ENCODE measurements at places on chromosomes 7 and 10.

GRCh38 chr7:100538348-100538653 is 702 bp upstream of the AGFG2 start:
- H3K36me3 ChIP-seq = no peaks in the 10 kb centered on the region
- H3K4me1 ChIP-seq = peaks cover 26% of the 10 kb centered on the region
- H3K4me3 ChIP-seq = peak overlapping the region; percentile 47
- no peak for DNase-seq
- H3K27me3 ChIP-seq = peaks cover 10% of the 10 kb centered on the region

DNA sequence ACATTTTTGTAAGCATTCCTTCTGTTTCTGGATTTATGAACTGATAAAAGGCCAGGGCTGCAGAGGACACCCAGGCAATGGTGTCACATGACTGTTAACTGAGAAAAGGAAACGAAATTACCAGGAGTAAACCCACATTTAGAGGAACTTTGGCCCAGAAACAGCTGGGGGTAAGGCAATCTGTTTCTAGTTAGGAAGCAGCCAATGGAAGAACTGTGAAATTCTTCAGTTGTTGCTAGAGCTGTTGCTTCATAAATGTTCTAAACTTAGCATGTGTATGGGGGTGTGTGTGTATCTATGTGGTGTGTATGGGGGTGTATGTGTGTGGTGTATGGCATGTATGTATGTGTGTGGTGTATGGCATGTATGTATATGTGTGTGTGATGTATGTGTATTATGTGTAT is 11.8 kb upstream of the PDCD4 start:
- no peaks in the 10 kb centered on the region for H3K4me1 ChIP-seq
- H3K27me3 ChIP-seq = no peaks in the 10 kb centered on the region
- H3K4me3 ChIP-seq = no peak overlapping the region
- H3K36me3 ChIP-seq = no peaks in the 10 kb centered on the region

- H3K27me3 ChIP-seq = no peaks in the 10 kb centered on the region
- DNase-seq = no peak
- H3K4me1 ChIP-seq = peaks cover 21% of the 10 kb centered on the region
Measured at GRCh38 chr10:3491571-3491970, 293.4 kb downstream of the KLF6 start.

DNA sequence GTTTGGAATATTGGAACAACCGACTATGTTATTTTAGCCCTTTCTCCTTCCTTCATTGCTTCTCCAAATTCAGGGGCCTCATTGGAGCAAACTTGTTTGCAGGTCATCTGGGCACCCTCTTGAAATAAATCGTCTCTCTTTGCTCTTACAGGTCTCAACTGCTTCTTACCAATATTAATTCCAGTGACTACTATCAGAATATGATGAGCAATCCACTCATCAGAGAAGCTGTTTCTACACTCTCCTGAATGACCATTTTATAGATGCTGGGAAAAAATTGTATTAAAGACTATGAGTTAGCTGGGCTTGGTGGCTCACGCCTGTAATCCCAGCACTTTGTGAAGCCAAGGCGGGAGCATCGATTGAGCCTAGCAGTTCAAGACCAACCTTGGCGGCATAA is 12.5 kb upstream of the HNRNPF start:
- no peak overlapping the region for H3K27ac ChIP-seq
- H3K36me3 ChIP-seq = no peaks in the 10 kb centered on the region
- no peak overlapping the region for H3K4me3 ChIP-seq
- no peak for DNase-seq

GRCh38 chr10:100969187-100970075 is at the start of gene SEMA4G:
Gene SEMA4G, plus strand, starts transcription at chr10:100969504. Its CDS starts 3,409 bp downstream, at chr10:100972913.
- H3K4me3 ChIP-seq = peak within 1 kb of the TSS; percentile 92
- H3K27me3 ChIP-seq = no peaks in the 10 kb centered on the region
- DNase-seq = peak; percentile 86
- H3K27ac ChIP-seq = no peak within 1 kb of the TSS
- H3K36me3 ChIP-seq = no peaks in the 10 kb centered on the region
- H3K4me1 ChIP-seq = peaks cover 26% of the 10 kb centered on the region

DNA sequence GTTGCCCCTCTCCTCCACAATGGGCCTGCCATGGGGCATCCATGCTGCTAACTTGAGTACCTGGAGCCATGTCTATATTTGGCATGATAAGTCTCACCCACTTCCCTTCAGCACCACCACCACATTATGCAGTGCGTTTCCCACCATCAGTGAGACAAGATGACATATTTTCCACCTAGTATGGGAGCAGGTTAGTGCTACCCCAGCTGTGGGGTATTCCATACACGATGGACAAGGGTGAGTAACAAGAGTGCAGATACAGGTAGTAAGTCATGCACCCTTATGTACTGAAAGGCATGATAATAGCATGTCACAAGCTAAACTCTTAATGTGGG is 21.2 kb upstream of the OR2AE1 start:
- no peak overlapping the region for H3K4me3 ChIP-seq
- H3K4me1 ChIP-seq = no peaks in the 10 kb centered on the region
- H3K27ac ChIP-seq = no peak overlapping the region
- no peak for DNase-seq

DNA sequence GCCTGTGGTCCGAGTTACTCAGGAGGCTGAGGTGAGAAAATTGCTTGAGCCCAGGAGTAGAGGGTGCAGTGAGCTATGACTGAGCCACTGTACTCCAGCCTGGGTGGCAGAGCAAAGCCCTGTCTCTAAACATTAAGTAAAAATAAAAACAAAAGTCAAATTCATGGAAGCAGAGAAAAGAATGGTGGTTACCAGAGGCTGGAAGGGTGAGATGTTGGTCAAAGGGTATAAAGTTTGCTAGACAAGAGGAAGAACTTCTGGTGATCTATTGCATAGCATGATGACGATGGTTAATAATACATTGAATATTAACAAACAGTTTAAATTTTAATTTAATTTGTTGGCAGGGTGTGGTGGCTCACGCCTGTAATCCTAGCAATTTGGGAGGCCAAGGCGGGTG is 68.1 kb downstream of the CRPPA start:
- H3K36me3 ChIP-seq = no peaks in the 10 kb centered on the region
- H3K27me3 ChIP-seq = no peaks in the 10 kb centered on the region
- H3K4me1 ChIP-seq = no peaks in the 10 kb centered on the region
- no peak for DNase-seq
- no peak overlapping the region for H3K4me3 ChIP-seq

GRCh38 chr10:44948642-44949041 is 11.0 kb upstream of the RASSF4 start:
- H3K4me3 ChIP-seq = no peak overlapping the region
- H3K27me3 ChIP-seq = no peaks in the 10 kb centered on the region
- H3K36me3 ChIP-seq = no peaks in the 10 kb centered on the region
- H3K4me1 ChIP-seq = peaks cover 7% of the 10 kb centered on the region
- DNase-seq = no peak

- H3K27me3 ChIP-seq = no peaks in the 10 kb centered on the region
- no peak overlapping the region for H3K27ac ChIP-seq
- no peak overlapping the region for H3K4me3 ChIP-seq
- DNase-seq = no peak
- H3K36me3 ChIP-seq = no peaks in the 10 kb centered on the region
Measured at GRCh38 chr7:19275000-19275399, 129.8 kb upstream of the FERD3L start.

- no peaks in the 10 kb centered on the region for H3K27me3 ChIP-seq
- DNase-seq = no peak
- H3K36me3 ChIP-seq = peaks cover 5% of the 10 kb centered on the region
- no peak overlapping the region for H3K27ac ChIP-seq
- H3K4me1 ChIP-seq = no peaks in the 10 kb centered on the region
Measured at GRCh38 chr10:17474595-17475323, 20.4 kb upstream of the ST8SIA6 start.

DNA sequence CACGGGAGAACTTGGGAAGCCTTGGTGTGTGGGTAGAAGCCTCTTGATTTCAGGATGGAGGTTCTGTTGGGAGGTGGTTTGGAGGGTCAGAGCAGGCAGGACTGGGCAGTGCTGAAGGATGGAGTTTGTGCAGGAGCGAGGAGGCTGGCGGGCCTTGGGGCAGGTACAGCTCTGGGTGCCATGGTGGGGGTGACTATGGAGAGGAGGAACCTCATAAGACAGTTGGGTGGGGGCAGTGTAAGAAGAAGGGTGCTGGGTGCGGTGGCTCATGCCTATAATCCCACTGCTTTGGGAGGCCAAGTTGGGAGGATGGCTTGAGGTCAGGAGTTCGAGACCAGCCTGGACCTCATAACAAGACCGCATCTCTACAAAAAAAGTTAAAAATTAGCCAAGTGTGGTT is 54.7 kb upstream of the GTF2IRD1 start:
- no peaks in the 10 kb centered on the region for H3K27me3 ChIP-seq
- H3K4me3 ChIP-seq = no peak overlapping the region
- H3K36me3 ChIP-seq = 0 out of 2 replicates have a peak, but pooled peaks cover 4% of the 10 kb centered on the region
- DNase-seq = no peak
- H3K27ac ChIP-seq = no peak overlapping the region

GRCh38 chr7:131625817-131626372 is 69.5 kb upstream of the PODXL start:
- peaks cover 29% of the 10 kb centered on the region for H3K4me1 ChIP-seq
- no peak overlapping the region for H3K4me3 ChIP-seq
- peak; percentile 89 for DNase-seq
- peak overlapping the region; percentile 71 for H3K27ac ChIP-seq
- no peaks in the 10 kb centered on the region for H3K36me3 ChIP-seq

- no peaks in the 10 kb centered on the region for H3K4me1 ChIP-seq
- DNase-seq = no peak
- H3K36me3 ChIP-seq = no peaks in the 10 kb centered on the region
- H3K27me3 ChIP-seq = no peaks in the 10 kb centered on the region
- H3K4me3 ChIP-seq = no peak overlapping the region
- H3K27ac ChIP-seq = no peak overlapping the region
Measured at GRCh38 chr7:152602962-152603361, 73.0 kb downstream of the XRCC2 start.

DNA sequence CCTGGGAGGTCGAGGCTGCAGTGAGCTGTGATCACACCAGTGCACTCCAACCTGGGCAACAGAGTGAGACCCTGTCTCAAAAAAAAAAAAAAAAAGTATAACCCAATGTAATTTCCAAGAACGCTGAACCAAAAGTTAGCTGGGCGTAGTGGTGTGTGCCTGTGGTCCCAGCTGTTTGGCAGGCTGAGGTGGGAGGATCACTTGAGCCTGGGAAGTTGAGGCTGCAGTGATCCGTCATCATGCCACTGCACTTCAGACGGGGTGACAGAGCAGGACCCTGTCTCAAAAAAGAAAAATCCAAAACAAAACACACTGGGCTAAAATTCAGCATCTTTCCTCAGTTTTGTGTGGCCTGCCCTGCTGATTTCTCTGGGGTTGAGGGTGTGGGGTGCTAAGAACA is 21.1 kb downstream of the HNRNPA2B1 start:
- DNase-seq = no peak
- peaks cover 4% of the 10 kb centered on the region for H3K4me1 ChIP-seq
- no peaks in the 10 kb centered on the region for H3K27me3 ChIP-seq
- H3K27ac ChIP-seq = peak overlapping the region; percentile 34

GRCh38 chr7:134836447-134836846 is 57.0 kb downstream of the CALD1 start:
- H3K4me3 ChIP-seq = no peak overlapping the region
- no peak for DNase-seq
- no peaks in the 10 kb centered on the region for H3K36me3 ChIP-seq
- H3K27me3 ChIP-seq = no peaks in the 10 kb centered on the region

GRCh38 chr10:29628912-29629526 is 5.8 kb downstream of the SVIL start:
- H3K27ac ChIP-seq = no peak overlapping the region
- H3K4me3 ChIP-seq = no peak overlapping the region
- H3K36me3 ChIP-seq = no peaks in the 10 kb centered on the region
- no peaks in the 10 kb centered on the region for H3K27me3 ChIP-seq
- peaks cover 9% of the 10 kb centered on the region for H3K4me1 ChIP-seq

- no peak overlapping the region for H3K4me3 ChIP-seq
- no peak for DNase-seq
- H3K27me3 ChIP-seq = no peaks in the 10 kb centered on the region
- H3K36me3 ChIP-seq = no peaks in the 10 kb centered on the region
- no peak overlapping the region for H3K27ac ChIP-seq
Measured at GRCh38 chr10:48442809-48443177, 136.3 kb downstream of the MAPK8 start.

DNA sequence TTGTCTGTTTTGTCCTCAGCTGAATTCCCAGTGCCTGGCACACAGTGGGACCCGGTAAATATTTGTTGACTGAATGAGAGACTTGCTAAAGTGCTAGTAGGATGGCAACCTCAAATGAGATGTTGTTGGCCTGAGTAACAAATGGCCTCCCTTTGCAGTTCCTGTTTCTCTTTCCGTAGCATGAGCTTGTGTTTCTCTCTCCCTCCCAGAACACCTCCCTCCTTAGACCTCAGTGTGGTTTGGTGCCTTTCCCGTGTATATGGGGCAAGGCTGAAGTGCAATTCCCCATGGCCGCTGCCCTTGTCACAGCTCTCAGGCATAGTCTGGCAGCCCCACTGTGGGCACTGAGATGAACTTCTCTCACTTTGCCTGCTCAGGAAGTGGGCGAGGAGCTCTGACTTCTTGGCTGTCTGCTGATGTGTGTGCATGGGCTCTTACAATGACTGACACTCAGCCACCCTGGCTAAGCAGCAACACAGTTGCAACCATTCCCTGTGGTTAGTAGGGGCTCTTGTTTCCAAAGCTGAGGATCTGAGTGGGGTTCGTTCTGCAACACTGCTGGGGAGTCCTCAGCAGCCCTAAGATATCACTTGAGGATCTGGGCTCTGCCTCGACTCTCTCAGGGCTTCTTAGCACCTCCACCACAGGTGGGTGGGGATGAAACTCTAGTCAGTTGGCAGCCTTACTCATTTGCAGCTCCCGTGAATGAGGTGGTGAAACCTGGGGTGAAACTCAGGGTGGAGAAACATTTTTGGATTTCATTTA is 136.1 kb downstream of the ICA1 start:
- peaks cover 8% of the 10 kb centered on the region for H3K4me1 ChIP-seq
- no peaks in the 10 kb centered on the region for H3K36me3 ChIP-seq
- H3K27me3 ChIP-seq = no peaks in the 10 kb centered on the region
- no peak for DNase-seq

- H3K4me1 ChIP-seq = no peaks in the 10 kb centered on the region
- no peaks in the 10 kb centered on the region for H3K36me3 ChIP-seq
- no peak overlapping the region for H3K4me3 ChIP-seq
- no peak for DNase-seq
Measured at GRCh38 chr10:88980800-88981199, 9.8 kb upstream of the FAS start.

GRCh38 chr7:85164376-85164775 is 22.5 kb downstream of the SEMA3D start:
- H3K27ac ChIP-seq = no peak overlapping the region
- no peaks in the 10 kb centered on the region for H3K36me3 ChIP-seq
- no peaks in the 10 kb centered on the region for H3K27me3 ChIP-seq
- no peaks in the 10 kb centered on the region for H3K4me1 ChIP-seq

- no peak overlapping the region for H3K27ac ChIP-seq
- H3K4me3 ChIP-seq = no peak overlapping the region
- H3K27me3 ChIP-seq = no peaks in the 10 kb centered on the region
- H3K4me1 ChIP-seq = no peaks in the 10 kb centered on the region
- no peaks in the 10 kb centered on the region for H3K36me3 ChIP-seq
- no peak for DNase-seq
Measured at GRCh38 chr10:26044141-26044749, 110.2 kb downstream of the MYO3A start.

GRCh38 chr10:5538892-5539651 is 14.3 kb downstream of the CALML3 start:
- DNase-seq = no peak
- H3K4me3 ChIP-seq = no peak overlapping the region
- no peaks in the 10 kb centered on the region for H3K27me3 ChIP-seq

GRCh38 chr7:22331704-22332103 is 25.2 kb downstream of the RAPGEF5 start:
- peaks cover 64% of the 10 kb centered on the region for H3K4me1 ChIP-seq
- peak overlapping the region; percentile 53 for H3K27ac ChIP-seq
- H3K36me3 ChIP-seq = no peaks in the 10 kb centered on the region
- DNase-seq = no peak
- H3K27me3 ChIP-seq = no peaks in the 10 kb centered on the region
- H3K4me3 ChIP-seq = peak overlapping the region; percentile 37
